ENCODE measurements at places on chromosomes 3 and 15.

- DNase-seq = no peak
These were observed 107.7 kb downstream of the ETFA start for GRCh38 chr15:76203346-76204108.

GRCh38 chr3:117495620-117496019, 786.0 kb downstream of the TUSC7 start:
- no peak for DNase-seq

DNA sequence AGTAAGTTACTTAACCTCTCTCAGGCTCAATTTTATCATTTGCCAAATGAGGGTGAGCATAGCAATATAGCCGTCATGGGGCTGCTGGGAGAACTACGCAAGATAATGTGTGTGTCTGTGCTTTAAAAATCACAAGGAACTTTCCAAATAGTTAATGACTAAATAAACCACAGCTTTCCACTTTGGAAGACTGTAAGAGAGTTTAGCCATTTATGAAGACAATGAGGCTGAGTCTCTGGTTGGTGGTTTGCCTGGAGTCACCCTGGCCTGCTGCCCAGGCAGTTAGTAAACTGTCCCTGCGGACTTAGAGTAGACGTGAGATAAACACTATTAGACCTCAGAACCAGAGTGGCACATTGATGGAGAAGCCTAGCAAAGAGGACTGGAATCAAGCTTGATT, 357.7 kb downstream of the CLSTN2 start:
- peak; percentile 75 for DNase-seq

GRCh38 chr3:193782276-193782647, 189.3 kb downstream of the OPA1 start:
- peak; percentile 7 for DNase-seq

- no peak for DNase-seq
These were observed 4.8 kb downstream of the SACM1L start for GRCh38 chr3:45693941-45694521.

GRCh38 chr3:189467451-189467850, 163.7 kb upstream of the TP63 start:
- no peak for DNase-seq

DNA sequence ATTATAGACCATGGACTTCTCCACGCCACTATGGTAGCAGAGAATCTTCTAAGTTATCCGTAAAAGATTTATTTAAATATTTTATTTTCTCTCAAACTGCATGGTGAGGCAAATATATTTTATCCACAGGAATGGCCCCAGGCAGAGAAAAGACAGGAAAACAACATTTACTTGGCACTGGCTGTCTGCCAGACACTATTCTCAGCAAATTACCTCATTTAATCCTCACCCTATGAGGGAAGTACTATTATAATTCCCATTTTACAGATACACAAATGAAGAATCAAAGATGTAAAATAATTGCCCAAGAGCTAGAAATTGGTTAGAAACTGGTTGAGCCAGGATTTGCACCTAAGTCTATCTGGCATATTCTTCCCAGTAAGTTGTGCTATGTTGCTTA, 361.4 kb upstream of the IL12A start:
- no peak for DNase-seq

GRCh38 chr3:17181413-17181907, 296.7 kb downstream of the PLCL2 start:
- DNase-seq = no peak

- no peak for DNase-seq
These were observed 363.4 kb downstream of the RBMS3 start for GRCh38 chr3:29644261-29644660.

DNA sequence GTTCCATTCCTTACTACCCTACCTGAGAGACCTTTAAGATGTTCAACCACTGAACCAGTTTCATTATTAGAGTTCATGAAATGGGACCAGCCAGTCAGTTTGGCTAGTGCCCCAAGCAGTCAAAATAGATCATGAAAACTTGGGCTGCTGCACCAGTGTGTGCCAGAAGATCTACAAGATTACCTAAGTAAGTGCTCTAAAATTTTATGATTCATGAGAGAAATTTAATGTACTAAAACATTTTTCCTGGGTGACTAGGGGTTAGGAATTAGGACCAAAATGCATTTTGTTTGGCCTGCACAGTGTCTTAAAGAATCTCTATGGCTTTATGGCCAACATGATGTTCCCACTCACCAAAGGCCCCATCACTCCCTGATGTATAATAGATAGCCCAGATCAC, 214.7 kb downstream of the ATP8B4 start:
- DNase-seq = no peak

GRCh38 chr3:183123891-183124290, 24.6 kb upstream of the MCCC1 start:
- peak; percentile 78 for DNase-seq

- no peak for DNase-seq
These were observed 149.0 kb downstream of the GSK3B start for GRCh38 chr3:119945291-119945690.

DNA sequence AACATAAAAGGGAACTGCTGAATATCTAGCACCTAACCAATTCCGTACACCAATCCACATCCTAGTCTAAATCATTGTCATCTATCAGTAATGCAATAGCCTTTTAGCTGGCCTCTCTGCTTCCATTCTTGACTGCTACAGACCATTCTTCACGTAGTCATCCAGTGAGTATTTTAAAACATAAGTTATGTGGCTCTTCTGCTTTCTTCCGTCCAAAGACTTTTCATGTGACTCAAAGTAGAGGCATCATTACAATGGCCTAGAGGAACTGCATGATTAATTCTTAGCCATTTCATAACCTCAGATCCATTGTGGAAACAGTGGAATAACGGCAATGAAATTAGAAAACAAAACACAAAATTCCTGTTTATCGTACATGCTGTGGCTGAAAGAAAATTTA, 88.9 kb upstream of the CBLB start:
- peak; percentile 50 for DNase-seq

GRCh38 chr15:46676233-46677206, 1040.8 kb upstream of the SEMA6D start:
- DNase-seq = no peak

DNA sequence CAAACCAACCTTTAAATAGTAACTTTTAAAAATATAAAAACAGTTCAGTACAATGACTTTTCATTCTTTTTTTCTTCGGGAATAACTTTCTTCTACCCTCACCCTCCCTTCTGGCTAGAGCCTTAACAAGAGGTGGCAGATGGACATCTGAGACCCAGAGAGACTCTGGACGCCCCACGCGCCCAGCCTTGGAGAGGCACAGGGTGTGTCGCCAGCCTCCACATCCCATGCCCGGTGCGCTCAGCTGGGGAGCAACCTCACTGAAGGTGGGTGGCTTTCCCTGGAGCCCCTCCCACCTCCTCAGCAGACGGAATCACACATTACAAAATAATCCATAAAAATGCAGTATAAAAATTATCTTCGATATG, 49.5 kb downstream of the TLE3 start:
- DNase-seq = no peak

GRCh38 chr3:132231633-132232032, 85.6 kb upstream of the ACP3 start:
- DNase-seq = peak; percentile 58

- peak; percentile 62 for DNase-seq
These were observed 9.7 kb downstream of the PLA2G4D start for GRCh38 chr15:42084465-42085235.

DNA sequence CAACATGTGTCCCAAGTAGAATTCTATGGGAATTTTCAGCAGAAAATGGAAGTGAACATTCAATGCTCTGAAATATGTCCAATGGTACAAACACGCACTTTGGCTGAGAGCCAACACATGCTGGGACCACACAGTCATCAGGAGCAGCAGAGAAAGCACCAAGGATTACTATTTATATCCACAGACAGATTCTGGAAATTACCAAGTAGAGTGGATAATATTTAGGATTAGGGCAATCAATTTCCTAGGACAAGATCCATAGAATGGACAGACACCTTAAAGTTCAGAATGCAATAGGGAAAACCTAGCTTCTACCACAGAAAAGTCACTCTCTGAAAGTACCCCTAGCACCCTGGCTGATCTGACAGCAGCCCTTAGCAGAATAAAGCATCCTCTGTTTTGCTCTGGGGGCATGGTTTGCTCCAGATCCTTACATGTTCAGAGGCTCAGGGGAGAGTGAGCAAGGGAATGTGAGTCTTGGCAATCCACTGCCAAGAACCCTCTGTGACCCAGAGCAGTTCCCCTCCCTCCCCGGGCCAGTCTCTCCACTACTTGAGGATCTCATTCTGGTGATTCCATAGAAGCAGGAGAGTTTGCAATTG, 206.0 kb upstream of the WNT5A start:
- peak; percentile 4 for DNase-seq

GRCh38 chr3:137110392-137110996, 152.7 kb downstream of the IL20RB start:
- peak; percentile 49 for DNase-seq

GRCh38 chr15:70447928-70448698, 315.2 kb downstream of the UACA start:
- no peak for DNase-seq

GRCh38 chr3:51510996-51511395, 11.2 kb upstream of the DCAF1 start:
- DNase-seq = no peak

DNA sequence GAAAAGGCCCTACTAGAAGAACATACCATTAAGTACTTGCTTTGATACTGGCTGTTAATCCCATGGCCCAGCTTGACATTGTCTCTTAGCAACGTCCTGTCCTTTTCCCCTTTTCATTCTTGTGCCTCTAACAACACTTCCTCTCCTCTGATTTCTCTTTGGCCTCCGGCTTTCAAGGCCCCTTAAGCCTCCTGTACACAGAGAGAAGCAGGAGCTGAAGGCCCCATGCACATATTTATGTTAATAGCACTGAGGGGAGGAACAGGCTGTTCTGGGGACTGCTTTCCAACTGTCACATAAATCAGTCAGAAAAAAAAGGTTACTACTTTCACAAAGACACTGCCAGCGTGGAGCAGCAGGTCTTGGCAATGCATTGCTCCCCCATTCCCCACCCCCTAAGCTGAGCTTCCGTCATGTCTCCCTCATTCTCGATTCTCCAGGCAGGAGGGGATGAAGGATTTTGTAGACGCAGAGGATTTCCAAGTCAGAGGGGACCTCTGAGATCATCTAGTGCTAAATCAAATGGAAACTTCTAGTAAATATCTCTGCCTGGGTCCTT, 257.4 kb upstream of the ADAMTS9 start:
- peak; percentile 26 for DNase-seq

GRCh38 chr3:62727536-62727935, 147.7 kb downstream of the CADPS start:
- peak; percentile 14 for DNase-seq

GRCh38 chr3:64501298-64501906, 186.4 kb downstream of the ADAMTS9 start:
- no peak for DNase-seq

GRCh38 chr15:60843482-60843881, 364.5 kb upstream of the ICE2 start:
- DNase-seq = no peak

GRCh38 chr3:123419850-123420297, 29.0 kb downstream of the ADCY5 start:
- no peak for DNase-seq

GRCh38 chr3:192904632-192905289, 12.9 kb downstream of the MB21D2 start:
- no peak for DNase-seq

- no peak for DNase-seq
These were observed 105.9 kb downstream of the KCNH8 start for GRCh38 chr3:19254189-19254588.

GRCh38 chr3:34386309-34386708, 587.9 kb downstream of the PDCD6IP start:
- no peak for DNase-seq

- DNase-seq = no peak
These were observed 51.2 kb downstream of the FGF12 start for GRCh38 chr3:192675958-192676649.

- DNase-seq = peak; percentile 87
These were observed 38.0 kb upstream of the COPB2 start for GRCh38 chr3:139427283-139428060.

GRCh38 chr15:98330692-98331435, 317.5 kb upstream of the IGF1R start:
- no peak for DNase-seq

DNA sequence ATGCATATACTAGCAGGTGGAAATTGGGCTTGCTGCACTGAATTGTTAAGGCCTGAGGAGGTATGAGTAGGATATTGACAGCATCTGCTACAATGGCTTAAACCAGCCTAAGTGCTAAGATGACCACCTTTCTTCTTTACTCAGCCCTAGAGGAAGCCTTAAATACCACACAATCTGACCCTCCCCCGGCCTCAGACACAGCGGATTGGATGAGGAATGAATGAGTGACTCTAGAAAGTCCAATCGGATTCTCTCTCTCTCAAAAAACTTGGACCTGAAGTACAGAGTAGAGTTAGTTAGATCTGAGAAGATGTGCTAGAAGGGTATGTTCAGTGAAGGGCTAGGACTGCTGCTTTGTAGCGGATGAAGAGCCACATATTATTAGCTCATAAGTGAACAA, 39.9 kb upstream of the C3orf49 start:
- no peak for DNase-seq

- DNase-seq = peak; percentile 72
These were observed 199.1 kb downstream of the FAM43A start for GRCh38 chr3:194884649-194885315.

- peak; percentile 48 for DNase-seq
These were observed 27.1 kb upstream of the SKIL start for GRCh38 chr3:170330366-170330765.

GRCh38 chr3:99670556-99670950, 32.2 kb downstream of the COL8A1 start:
- no peak for DNase-seq

- no peak for DNase-seq
These were observed 44.1 kb upstream of the TP63 start for GRCh38 chr3:189586941-189587663.

DNA sequence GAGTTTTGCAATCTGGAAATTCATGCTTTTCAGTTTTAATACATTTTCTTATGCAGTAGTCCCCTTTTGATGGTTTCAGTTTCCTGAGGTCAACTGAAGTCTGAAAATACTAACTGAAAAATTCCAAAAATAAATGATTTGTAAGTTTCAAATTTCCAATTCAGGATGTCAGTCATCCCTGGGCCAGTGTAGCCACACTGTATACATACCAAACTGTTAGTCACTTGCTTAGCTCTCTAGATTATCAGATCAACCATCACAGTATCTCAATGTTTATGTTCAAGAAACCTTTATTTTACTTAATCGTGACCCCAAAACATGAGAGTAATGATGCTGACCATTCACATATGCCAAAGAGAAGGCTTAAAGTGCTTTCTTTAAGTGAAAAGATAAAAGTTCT, 715.5 kb downstream of the GBE1 start:
- DNase-seq = no peak

- no peak for DNase-seq
These were observed 46.2 kb upstream of the PLCL2 start for GRCh38 chr3:16838561-16838960.

GRCh38 chr3:169305460-169305859, 358.1 kb downstream of the MECOM start:
- no peak for DNase-seq

- no peak for DNase-seq
These were observed 88.8 kb downstream of the CRTC3 start for GRCh38 chr15:90618330-90619125.

GRCh38 chr15:92118162-92118935, 264.8 kb downstream of the SLCO3A1 start:
- no peak for DNase-seq

- DNase-seq = no peak
These were observed 416.0 kb downstream of the SHQ1 start for GRCh38 chr3:72432246-72432645.
